ENCODE measurements at places on chromosomes 2 and 18. TPM values are rescaled to one million over a fixed set of nuclear protein-coding genes. Genes with fewer than 3 reads are reported as not detected.

Gene REG3A
- total RNA-seq: not detected

Gene RIT2
- not detected for total RNA-seq

Gene ALPP
- total RNA-seq: 0.87 TPM

Gene OSR1
- 8.9 TPM for total RNA-seq

Gene NEMP2
- total RNA-seq: 8.1 TPM

Gene COL4A4
- 3.0 TPM for total RNA-seq

Gene MALL
- total RNA-seq: 15.0 TPM

GRCh38 chr2:29260142-29260772 is 145.0 kb downstream of the CLIP4 start:
- DNase-seq: no peak

GRCh38 chr18:50189160-50189559 is 5.8 kb downstream of the MYO5B start:
- no peak for DNase-seq

GRCh38 chr2:174577967-174578589 is 19.5 kb downstream of the WIPF1 start:
- DNase-seq: no peak

GRCh38 chr2:110650346-110650745 is 27.5 kb downstream of the BUB1 start:
- no peak for DNase-seq

DNA sequence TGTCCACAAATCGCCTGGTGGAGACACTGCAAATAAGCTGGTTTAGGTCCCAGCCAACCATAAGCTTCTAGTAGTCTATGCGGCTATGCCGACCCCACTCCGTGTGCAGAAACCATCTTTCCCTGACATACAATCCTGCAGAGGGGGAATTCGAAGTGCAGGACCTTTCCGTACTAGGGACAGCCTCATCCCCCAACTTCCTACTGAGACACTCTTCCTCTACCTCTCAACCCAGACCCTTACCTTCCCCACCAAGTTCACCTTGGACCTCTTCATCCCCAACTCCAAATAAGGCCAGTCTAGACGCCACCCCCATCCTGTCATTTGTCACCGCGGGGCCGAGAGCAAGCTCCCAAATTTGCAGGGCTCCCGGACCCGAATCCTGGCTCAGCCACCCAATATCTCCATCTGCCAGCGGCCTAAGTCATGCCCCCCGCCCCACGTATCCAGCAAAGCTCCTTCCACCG is 496 bp downstream of the SUCLG1 start:
- DNase-seq: no peak

DNA sequence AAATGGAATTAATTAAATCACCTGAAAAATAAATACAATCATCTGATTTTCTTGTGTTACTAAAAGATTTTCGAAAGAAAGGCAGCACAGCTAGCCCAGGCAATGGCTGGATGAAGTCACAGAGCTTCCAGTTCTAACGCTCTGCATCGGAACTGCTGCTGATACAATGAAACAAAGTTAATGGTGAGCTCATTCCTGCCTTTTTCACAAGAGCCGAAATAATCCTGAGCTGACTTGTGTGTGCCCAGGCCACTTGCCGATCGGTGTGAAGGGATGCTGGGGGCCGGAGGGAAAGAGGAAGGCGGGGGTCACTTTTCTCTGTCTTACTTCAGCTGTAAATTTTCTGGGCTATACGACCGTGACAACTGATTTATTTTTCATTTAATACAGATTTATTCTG is 149.5 kb downstream of the INO80D start:
- peak; percentile 52 for DNase-seq

DNA sequence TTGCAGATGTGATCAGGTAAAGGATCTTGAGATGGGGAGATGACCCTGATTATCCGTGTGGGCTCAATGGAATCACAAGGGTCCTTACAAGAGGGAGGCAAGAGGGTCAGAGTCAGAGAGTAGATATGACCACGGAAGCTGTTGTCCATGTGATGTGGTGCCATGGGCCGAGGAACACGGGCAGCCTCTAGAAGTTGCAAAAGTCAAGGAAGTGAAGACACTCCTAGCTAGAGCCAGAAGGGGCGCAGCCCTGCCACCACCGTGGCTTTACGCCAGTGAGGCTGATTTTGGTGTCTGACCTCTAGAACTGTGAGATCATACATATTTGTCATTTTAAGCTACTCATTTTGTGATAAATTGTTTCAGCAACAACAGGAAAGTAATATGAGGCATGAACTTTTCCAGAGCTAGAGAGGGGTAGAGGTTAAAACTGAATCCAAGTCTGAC is 114.4 kb downstream of the CAPN13 start:
- no peak for DNase-seq

GRCh38 chr18:9362869-9363268 is 28.3 kb downstream of the TWSG1 start:
- no peak for DNase-seq

DNA sequence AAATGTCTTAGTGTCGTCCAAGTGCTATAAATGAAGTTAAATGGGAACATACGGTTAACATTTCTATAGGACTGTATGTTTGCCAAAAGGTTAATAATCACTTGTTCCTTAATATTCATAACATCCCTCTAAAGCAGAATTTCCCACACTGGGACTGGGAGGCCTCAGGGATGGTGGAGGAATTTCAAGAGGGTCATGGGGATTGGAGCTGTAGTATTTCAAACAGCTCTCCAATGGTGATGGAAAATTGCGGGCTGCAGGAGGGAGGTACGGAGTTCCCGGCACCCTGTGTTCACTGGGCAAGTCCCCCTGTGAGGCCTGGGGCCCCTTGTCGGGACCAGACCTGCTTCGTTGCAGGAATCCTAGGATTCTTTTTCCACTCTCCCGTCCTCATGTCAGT is 39.8 kb upstream of the CTAGE1 start:
- DNase-seq: no peak

DNA sequence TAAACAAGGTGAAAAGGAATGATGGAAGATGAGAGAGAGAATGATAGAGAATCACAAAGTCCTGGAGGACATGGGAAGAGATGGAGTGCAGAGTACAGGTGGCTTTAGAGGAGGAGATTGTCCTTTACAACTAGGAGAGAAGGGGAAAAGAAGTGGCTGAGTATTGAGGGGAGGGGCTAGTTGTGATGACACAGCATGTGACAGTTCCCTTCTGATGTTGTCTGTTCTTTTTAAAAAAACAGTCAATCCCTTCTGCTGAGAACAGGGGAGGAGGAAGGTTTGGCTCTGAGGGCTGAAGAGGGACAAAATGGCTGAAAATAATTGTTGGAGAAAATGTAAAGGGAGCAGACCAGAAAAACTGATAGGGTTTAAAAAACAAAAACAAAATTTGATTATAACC is 44.0 kb downstream of the STEAP3 start:
- DNase-seq: peak; percentile 10

- no peak for DNase-seq
These were observed 32.7 kb upstream of the ZDBF2 start for GRCh38 chr2:206241736-206242135.

GRCh38 chr2:32862269-32863055 is 84.3 kb upstream of the LTBP1 start:
- DNase-seq: no peak

- DNase-seq: no peak
These were observed 74.1 kb upstream of the SMAD2 start for GRCh38 chr18:48004577-48004976.

GRCh38 chr18:43587538-43588153 is 310.4 kb upstream of the SYT4 start:
- peak; percentile 28 for DNase-seq

Data from testis (tissue), 5 donors.